ENCODE measurements at places on chromosomes 7 and 10. TPM values are rescaled to one million over a fixed set of nuclear protein-coding genes. Genes with fewer than 3 reads are reported as not detected.

The RAPGEF5 gene
- 0.32 TPM for polyA plus RNA-seq

The SPDYE6 gene
- polyA plus RNA-seq, result not detected

The WAC gene
- 54.3 TPM for polyA plus RNA-seq

The CPA1 gene
- not detected for polyA plus RNA-seq

The GNB2 gene
- polyA plus RNA-seq, result 130 TPM

The IL6 gene
- polyA plus RNA-seq, result 30.6 TPM

The HOXA5 gene
- 1.3 TPM for polyA plus RNA-seq

The CELF2 gene
- polyA plus RNA-seq, result 27.5 TPM

The CYP2C8 gene
- polyA plus RNA-seq, result not detected

The OR2A1 gene
- polyA plus RNA-seq, result 0.10 TPM

The MARCHF5 gene
- polyA plus RNA-seq, result 45.7 TPM

The ACSL5 gene
- 1.5 TPM for polyA plus RNA-seq

The CHPF2 gene
- polyA plus RNA-seq, result 48.0 TPM

The FAM25A gene
- not detected for polyA plus RNA-seq

The STEAP2 gene
- polyA plus RNA-seq, result 20.2 TPM

The PIK3AP1 gene
- not detected for polyA plus RNA-seq

The EN2 gene
- not detected for polyA plus RNA-seq

The PTF1A gene
- polyA plus RNA-seq, result not detected

The MCMBP gene
- polyA plus RNA-seq, result 47.9 TPM

The ANK3 gene
- polyA plus RNA-seq, result 0.75 TPM

The NT5C2 gene
- 58.2 TPM for polyA plus RNA-seq

The ZNF467 gene
- polyA plus RNA-seq, result not detected

The VSTM4 gene
- 12.4 TPM for polyA plus RNA-seq

The GRM3 gene
- not detected for polyA plus RNA-seq

The CNPY1 gene
- polyA plus RNA-seq, result not detected

The FXYD4 gene
- not detected for polyA plus RNA-seq

The STRA8 gene
- not detected for polyA plus RNA-seq

The XRCC2 gene
- 1.4 TPM for polyA plus RNA-seq

The PLAU gene
- 26.0 TPM for polyA plus RNA-seq

The EBLN1 gene
- polyA plus RNA-seq, result not detected

The SLC26A5 gene
- not detected for polyA plus RNA-seq

The SUN3 gene
- polyA plus RNA-seq, result not detected

The CLCN1 gene
- not detected for polyA plus RNA-seq

The GIMAP8 gene
- polyA plus RNA-seq, result not detected

The TMEM243 gene
- 68.1 TPM for polyA plus RNA-seq

The RAB19 gene
- polyA plus RNA-seq, result not detected

The POU6F2 gene
- not detected for polyA plus RNA-seq
